NCI-H69 (cell line): ENCODE measurements at places on chromosomes 5 and 9.

GRCh38 chr9:135716045-135716444, 14.1 kb downstream of the KCNT1 start:
- no peak for DNase-seq

GRCh38 chr9:120294003-120294402, 286.0 kb downstream of the CDK5RAP2 start:
- DNase-seq: no peak

GRCh38 chr9:121278477-121279261, 10.7 kb downstream of the GSN start:
- peak; percentile 81 for DNase-seq

DNA sequence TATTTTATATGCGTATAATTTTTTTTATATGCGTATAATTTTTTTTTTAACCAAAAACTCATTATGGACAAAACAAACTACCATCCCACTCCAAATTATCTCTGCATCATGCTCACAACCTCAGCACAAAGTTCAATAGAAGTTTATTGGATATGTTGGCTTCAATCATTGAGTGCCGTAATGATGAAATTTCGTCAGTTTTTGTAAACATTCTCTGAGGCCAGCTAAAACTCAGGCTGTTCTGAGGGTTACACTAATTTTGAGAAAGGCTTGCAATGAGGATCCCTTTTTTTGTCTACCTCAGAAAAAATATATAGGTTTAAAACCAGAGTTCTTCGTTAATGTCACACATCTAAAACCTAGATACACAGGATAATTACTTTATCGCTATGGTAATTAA, 1253.2 kb downstream of the EFNA5 start:
- no peak for DNase-seq

DNA sequence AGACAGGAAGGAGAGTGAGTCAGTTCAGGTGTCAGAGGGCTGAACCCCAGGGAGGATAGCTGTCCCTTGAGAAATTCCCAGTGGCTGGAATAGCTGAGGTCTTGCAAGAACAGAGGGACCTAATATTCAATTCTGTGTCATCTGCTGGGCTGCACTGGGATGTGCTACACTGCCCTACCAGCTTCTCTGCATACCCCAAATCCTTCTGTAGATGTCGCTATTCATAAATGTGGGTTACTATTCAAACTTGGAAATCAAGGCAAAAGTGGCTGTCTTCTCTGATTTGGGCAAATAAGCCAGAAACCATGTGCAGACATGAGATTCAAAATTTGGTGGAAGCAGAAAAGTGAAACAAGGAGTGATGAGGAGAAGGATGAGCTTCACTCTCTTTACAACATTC, 16.3 kb downstream of the TNFSF8 start:
- DNase-seq: no peak

- DNase-seq: no peak
Observed at GRCh38 chr5:175654807-175655206, 3.1 kb upstream of the HRH2 start.

- DNase-seq: no peak
Observed at GRCh38 chr9:126538550-126538949, 75.2 kb upstream of the LMX1B start.

DNA sequence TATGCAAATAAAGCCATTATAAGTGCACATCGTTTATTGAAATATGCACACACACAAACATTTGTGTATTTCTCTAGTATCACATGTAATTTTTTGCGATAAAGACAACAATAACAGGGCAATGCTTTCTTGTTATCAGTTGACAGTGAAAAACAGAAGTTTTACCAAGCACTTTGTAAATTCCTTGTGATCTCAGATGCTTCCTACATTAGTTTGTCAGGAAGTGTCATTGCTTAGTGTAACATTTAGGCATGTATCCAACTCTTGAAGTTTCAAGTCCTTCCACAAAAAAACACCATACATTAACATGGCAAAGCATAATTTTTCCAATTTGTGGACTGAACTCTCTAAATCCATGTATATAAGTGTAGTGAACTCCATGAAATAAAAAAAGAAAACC, 46.4 kb downstream of the MOCS2 start:
- no peak for DNase-seq

DNA sequence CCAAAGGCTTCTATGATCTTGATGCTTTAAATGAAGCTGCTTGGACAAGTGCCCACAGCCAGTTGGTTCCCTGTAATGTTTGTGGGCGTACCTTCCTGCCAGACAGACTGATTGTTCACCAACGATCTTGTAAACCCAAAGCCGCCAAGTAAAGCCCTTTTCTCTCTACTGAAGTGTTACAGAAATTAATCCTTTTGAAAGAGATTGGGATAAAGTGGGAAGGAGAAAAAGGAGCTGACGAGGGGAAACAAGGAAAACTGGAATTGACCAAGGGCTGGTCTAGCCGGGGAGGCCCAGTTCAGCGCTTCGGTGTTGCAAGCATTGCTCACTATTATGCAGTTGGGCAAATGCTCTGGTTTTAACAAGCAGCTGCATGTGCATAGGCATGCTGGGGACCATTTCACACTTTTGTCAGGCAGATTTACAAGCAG, 53.2 kb downstream of the ZNF474 start:
- DNase-seq: peak; percentile 81

GRCh38 chr5:2897276-2897961, 145.9 kb upstream of the IRX2 start:
- DNase-seq: no peak

GRCh38 chr9:84996029-84996428, 326.5 kb downstream of the NTRK2 start:
- DNase-seq: peak; percentile 35

GRCh38 chr5:110727025-110727314, 499 bp upstream of the TMEM232 start:
- DNase-seq: peak; percentile 38

DNA sequence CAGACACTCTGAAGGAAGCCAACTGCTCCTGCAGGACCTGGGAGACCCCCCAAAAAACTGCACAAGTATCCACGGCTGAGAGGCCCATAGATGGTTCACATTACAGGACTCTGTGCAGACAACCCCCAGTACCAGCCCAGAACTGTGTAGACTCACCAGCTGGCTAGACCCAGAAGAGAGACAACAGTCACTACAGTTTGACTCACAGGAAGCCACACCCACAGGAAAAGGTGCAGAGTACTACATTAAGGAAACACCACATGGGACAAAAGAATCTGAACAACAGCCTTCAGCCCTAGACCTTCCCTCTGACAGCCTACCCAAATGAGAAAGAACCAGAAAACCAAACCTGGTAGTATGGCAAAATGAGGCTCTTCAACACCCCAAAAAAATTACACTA, 281.2 kb upstream of the RGMB start:
- no peak for DNase-seq

DNA sequence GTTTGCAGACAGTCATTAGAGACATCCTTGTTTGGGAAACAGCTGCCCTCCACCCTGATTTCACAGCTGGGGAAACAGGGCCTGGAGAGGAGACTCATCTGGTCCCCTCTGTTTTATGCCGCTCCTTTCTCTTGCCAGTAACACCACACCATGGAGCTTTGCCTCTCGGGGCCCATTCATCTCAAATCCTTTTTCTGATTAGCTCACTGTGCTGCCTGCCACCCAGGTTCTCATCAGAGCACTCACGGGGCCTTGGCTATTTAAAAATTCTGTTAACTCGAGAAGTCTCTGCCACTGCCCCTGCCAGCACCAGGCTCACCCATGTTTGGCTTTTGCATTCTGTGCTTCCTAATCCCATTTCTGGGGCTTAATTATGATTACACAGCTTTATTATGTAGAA, 36.8 kb upstream of the C5orf58 start:
- DNase-seq: peak; percentile 97

DNA sequence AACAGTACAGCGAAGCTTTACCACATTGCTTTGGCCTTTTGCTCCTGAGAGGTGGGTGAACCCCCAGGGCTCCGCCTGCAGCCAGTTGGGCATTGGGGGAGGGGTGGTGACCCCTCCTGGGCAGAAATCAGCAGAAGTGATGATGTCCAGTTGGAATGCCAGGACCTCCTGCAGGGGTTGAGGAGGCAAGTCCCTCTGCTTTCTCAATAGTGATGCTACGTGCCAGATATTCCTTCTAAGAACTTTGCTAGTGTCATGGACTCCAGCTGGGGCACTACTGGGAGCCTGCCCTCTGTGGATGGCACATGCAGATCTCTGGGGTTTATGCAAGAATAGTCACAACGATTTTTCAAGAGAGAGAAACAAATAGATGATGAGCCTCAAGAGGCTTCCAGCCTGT, 95.6 kb downstream of the NDFIP1 start:
- DNase-seq: no peak

DNA sequence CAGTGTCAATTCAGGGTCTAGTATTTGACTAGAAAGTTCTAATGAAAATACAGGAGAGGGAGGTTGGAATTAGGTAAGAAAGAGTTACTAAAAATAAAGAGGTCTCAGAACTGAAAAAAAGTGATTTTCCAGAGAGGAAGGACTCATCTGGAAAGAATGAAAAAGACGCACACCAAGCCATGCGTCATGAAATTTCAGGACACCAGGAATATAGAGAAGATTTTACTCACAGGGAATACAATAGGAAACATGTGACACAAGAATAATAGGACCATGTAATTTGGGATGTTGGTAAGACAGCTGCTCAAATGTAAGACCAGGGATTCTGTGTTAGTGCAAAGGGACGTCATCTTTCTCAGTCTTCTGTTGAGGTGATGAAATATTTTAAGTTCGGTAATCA, 224.7 kb downstream of the GDNF start:
- no peak for DNase-seq

DNA sequence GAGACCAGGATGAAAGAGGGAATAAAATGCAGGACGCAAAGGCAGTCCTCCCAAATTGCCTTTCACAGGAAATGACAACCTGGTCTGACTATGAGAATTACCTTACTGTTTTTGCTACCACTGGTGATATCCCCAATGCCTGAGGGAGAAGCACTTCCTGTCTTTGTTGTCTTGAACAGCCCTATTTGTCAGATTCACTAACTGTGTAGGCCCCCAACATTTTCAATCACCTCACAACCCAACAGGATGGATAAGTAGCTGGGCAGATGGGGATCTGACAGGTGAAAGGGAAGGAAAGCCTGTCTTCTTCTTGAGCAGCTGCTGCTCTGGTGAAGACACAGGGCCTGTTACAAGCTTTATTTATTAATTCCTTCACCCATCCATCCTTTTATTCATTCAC, 9.7 kb downstream of the ESM1 start:
- no peak for DNase-seq

DNA sequence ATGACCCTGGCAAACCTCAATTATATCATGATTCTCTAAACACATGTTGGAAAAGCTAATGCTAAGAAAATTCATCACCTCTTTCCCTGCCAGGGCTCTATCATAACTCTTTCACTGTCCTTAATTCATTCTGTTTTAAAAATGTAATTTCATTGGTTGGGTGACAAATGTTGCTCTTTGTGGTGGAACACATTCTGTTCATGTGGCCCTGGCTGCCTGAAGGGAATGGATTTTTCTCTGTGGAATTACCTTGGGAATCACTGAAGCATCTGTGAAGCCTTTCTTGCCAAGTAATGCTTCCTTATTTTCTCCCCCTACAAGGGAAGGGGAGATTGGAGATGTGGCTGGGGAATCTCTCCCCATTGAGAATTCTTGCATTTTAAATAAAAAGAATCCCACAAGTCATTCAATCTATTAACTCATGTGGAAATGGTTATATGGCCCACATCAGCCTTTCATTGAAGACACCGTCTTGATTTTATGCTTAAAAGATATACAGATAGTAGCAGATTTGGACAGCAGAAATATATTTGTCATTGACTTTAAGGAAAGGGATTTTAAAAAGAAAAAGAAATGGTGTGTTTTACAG, 201.8 kb upstream of the NMUR2 start:
- DNase-seq: no peak

GRCh38 chr5:125683669-125684068, 739.5 kb upstream of the GRAMD2B start:
- no peak for DNase-seq

- no peak for DNase-seq
Observed at GRCh38 chr9:131012023-131012334, 3.0 kb downstream of the LAMC3 start.

- no peak for DNase-seq
Observed at GRCh38 chr5:123014689-123015088, 21.8 kb downstream of the PPIC start.

- DNase-seq: peak; percentile 37
Observed at GRCh38 chr9:125487842-125488241, 219.2 kb downstream of the MAPKAP1 start.

GRCh38 chr5:38831909-38832308, 13.9 kb upstream of the OSMR start:
- peak; percentile 39 for DNase-seq

- peak; percentile 100 for DNase-seq
Observed at GRCh38 chr5:144436007-144436406, 265.3 kb downstream of the KCTD16 start.

DNA sequence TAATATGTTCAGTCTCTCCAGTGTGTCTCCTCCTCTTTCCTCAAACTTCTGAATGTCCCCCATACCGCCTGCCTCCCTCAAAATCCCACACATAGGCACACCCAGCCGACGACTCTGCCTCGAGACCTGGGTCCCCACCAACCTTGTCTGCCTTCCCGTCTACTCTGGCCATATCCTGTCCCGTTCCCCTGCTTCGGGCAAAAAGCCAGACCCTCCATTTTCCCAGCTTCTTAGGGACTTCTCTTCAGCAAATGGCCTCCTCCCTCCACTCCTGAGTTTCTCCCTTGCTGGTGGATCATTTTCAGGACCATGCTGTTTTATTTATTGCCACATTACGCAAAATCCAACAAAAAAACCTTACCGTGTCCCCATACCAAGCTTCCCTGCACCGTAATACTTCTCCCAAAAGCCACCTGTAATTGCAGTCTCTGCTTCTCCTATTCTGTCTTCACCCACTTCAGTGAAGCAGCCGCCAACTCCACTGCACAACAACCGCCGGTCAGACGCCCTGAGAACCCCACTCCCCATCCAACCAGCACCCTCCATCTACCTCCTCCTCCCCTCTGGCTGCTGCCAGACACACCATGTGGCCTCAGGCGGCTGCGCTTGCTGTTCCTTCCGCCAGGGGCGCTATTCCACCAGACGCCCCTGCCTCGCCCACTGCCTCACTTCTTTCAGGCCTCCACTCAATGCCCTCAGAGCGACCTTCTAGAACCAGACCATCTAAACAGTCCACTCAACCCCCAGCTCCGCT, 117.0 kb downstream of the TRPM6 start:
- peak; percentile 61 for DNase-seq

DNA sequence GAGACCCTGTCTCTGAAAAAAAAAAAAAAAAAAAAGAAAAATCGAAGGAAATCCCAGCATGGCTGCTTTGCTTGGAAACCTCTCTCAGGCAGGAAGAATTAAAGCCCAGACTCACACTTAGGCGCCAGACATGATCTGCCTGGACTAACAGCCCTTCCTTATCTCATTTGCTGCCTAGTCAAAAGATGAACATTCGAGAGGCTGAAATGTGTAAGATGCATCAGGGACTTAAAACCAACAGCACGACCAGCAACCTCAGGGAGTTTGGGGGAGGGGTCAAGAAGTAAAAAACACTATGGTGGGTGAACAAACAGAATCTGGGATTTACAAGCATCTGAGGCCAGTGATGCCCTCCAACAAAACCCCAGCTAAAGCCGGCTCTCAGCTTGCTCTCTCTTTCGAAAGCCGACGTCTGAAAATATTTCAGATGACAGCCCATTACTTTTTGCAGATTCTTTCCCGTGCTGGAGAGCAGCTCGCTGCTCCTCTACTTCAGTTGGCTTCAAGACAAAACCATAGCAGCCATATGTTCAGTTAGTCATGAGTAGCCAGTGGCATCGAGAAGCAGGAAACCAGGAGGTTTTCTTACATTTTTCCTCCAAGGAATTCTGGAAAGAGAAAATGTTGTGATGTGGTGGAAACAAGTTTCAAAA, 249.9 kb downstream of the MARCHF11 start:
- no peak for DNase-seq

- DNase-seq: no peak
Observed at GRCh38 chr5:56075361-56075760, 80.6 kb upstream of the IL6ST start.
